Stimulated activated CD8-positive, alpha-beta memory T cell treated with anti-CD3 and anti-CD28 coated beads, Interleukin-4, amount 100 ng/mL, for 1 hour (primary cell): ENCODE measurements at places on chromosomes 12 and 14.

GRCh38 chr14:94622653-94623421 lies 10.6 kb downstream of the SERPINA3 start:
- no peak for DNase-seq

DNA sequence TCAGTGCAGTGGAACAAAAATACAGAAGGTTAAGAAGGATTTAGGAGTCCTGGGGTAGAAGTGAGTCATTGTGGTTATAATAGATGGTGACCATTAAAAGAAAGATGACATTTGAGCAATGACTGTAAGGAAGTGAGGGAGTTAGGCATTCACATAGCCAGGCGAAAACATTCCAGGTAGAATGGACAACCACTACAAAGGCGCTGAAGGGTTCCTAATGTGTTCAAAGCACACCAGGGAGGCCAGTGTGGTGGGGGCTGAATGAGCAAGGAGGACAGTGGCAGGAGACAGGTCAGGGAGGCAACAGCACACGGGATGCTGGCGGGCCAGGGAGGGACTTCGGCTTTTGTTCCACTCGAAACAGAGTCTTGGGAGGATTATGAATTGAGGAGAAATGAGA lies 129.9 kb downstream of the NPAS3 start:
- no peak for DNase-seq

GRCh38 chr12:113208041-113208934 lies 13.0 kb upstream of the TPCN1 start:
- no peak for DNase-seq

GRCh38 chr14:101126731-101127130 lies 223.2 kb upstream of the RTL1 start:
- DNase-seq, result no peak

DNA sequence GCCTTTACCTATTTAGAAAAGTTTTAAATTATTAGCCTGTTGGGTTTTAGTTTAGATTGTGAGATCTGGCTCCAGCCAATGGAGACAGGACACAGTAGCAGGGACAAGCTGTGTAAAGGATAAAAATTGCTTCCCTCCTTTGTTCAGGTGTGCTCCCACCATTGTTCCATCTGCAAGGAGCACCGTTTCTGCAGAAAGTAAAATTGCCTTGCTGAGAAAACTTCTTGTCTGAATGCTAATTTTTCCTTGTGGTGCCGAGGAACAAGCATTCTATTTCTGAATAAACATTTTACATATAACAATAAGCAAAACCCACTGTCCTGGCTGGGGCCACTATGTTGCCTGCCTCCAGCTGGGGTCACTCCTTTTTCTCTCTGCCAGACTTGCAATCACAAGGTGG lies 72.7 kb upstream of the ZFP36L1 start:
- no peak for DNase-seq

DNA sequence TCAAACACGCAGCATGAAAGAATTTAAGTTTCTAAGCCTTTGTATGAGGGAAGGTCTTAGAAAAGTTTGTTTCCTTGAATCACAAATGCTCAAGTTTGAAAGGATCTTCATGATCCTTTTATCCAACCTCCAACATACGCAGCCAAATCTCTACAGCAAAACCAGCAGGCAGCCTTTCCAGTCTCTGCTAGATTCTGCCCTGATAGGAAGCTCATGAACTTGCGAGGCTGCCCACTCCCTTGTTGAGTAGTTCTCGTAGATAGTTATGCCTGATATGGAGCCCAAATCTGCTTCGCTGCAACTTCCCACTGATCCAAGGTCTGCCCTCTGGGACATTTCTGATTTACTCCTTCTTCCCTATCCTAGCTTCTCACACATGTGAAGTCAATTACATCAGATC lies 272.9 kb downstream of the EGLN3 start:
- DNase-seq, result no peak

DNA sequence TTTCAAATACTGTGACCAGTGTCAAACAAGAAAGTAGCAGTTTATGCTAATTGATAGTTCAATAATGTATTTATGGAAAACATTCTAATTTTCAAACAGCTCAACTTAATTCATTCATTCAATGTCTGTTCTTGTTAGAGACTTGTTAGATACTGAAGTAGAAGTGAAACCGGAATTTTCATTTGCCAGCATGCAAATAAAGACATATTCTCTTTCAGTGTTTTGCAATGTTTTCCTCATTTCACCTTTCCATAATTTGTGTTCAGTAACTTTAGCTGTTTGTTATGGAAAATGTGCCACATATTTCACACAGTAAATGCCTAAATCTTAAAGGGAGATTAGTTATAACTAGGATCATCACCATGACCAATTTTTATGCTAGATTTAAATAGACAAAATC lies 21.2 kb downstream of the TAS2R50 start:
- no peak for DNase-seq
